Vagina (tissue), 2 donors: ENCODE measurements at places on chromosomes 1 and 21.

DNA sequence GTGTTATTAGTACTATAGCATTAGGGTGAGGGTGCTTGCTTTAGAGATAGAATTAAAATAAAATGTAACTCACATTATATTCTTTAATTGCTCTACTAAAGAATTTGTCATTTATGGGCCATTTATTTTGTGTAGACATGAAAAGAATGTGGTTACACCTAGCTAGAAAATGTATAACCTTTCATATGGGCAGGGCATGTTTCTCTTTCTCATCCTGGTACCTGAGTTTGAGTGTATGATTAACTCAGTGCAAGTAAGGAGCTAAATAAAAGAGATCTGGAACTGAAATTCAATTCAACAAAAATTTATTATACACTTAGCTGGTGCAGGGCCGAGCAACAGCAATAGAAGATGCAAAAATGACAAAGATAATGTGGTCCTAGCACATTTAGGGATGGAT lies 47.4 kb downstream of the MAP3K7CL start:
- no peak for DNase-seq
- no peak overlapping the region for H3K27ac ChIP-seq
- H3K27me3 ChIP-seq = no peaks in the 10 kb centered on the region
- peaks cover 5% of the 10 kb centered on the region for H3K4me1 ChIP-seq
- no peak overlapping the region for H3K4me3 ChIP-seq

GRCh38 chr21:25323356-25323949 lies 283.8 kb downstream of the MRPL39 start:
- H3K27me3 ChIP-seq = no peaks in the 10 kb centered on the region
- no peak overlapping the region for H3K27ac ChIP-seq

- H3K27ac ChIP-seq = peak overlapping the region; percentile 97
- DNase-seq = no peak
- no peaks in the 10 kb centered on the region for H3K27me3 ChIP-seq
- peaks cover 20% of the 10 kb centered on the region for H3K4me1 ChIP-seq
- H3K36me3 ChIP-seq = no peaks in the 10 kb centered on the region
These were observed 33.3 kb downstream of the DNTTIP2 start for GRCh38 chr1:93845538-93846205.

- no peaks in the 10 kb centered on the region for H3K36me3 ChIP-seq
- no peak overlapping the region for H3K4me3 ChIP-seq
- DNase-seq = no peak
- H3K27me3 ChIP-seq = no peaks in the 10 kb centered on the region
These were observed 261.8 kb downstream of the FOXD2 start for GRCh38 chr1:47699492-47700235.

GRCh38 chr1:59411147-59411546 lies 114.3 kb downstream of the FGGY start:
- no peaks in the 10 kb centered on the region for H3K4me1 ChIP-seq
- H3K27ac ChIP-seq = no peak overlapping the region
- no peaks in the 10 kb centered on the region for H3K27me3 ChIP-seq

- no peaks in the 10 kb centered on the region for H3K36me3 ChIP-seq
- no peak for DNase-seq
These were observed 647.2 kb upstream of the CXADR start for GRCh38 chr21:16865632-16866031.

DNA sequence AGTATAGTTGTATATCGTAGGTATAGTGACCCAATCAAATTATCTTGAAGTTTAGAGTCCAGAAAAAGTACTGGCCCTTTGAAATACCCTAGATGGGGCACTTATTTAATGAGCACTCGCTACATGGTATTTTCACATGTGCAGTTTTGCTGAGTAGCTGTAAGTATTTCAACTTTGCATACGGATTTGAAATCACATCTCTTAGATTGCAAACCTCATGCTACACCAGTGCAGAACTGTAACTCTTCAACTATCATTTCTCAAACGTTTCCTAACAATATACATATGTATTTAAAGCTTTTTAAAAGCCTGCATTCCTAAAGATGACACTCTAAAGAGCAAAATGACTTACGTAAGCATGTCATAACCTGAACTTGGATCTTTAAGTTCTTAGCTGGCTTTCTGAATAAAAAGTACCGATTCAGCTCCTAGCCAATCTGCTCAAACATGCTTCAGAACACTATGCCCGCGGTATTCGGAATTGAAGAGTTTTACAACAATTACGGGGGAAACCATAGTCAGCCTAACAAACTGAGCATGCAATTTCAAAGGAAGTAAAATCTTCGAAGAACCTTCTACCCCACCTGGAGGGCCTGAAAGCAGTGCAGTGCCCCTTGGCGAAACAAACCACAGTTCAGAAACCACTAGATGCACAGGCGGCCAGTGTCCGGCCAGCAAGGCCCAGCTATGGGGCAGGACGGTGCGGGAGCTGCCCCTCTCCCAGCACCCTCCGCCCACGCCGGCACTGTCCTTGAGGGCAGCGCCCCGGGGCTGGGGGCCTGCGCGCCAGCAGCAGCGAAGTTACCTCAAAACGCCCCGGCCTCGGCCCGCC lies 863 bp downstream of the FH start:
- peaks cover 18% of the 10 kb centered on the region for H3K4me1 ChIP-seq
- no peaks in the 10 kb centered on the region for H3K27me3 ChIP-seq
- no peak for DNase-seq
- H3K4me3 ChIP-seq = peak overlapping the region; percentile 79
- H3K27ac ChIP-seq = peak overlapping the region; percentile 79
- H3K36me3 ChIP-seq = no peaks in the 10 kb centered on the region

DNA sequence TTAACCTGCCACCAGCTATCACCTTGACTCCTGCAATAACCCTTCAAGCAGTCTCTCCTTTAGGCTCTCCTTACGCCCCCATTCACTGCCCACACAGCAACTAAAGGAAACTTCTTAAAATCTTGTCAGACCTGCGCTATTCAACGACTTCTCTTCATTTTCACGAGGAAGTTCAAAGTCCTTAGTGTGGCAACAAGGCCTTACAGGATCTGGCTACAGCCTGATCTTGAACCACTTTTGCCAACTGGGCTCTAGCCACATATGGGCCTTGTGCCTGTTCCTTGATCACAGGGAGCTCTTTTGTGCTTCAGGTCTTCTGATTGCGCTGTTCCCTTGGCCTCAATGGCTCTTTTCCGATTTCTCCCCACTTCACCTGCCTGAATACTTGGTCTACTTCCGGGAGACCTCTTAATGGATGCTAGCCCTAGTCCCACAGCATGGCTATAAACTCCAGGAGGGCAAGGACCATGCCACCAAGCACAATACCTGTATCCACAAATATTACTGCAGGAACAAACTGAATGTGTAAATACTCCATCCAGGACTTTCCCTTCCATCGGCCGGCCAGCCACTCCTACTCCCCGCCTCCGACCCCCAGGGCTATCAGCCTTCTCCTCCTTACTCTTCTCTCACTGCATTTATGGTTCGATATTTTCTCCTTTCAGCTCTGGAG lies 2.3 kb upstream of the CTNNBIP1 start:
- H3K36me3 ChIP-seq = no peaks in the 10 kb centered on the region
- no peaks in the 10 kb centered on the region for H3K27me3 ChIP-seq

- no peaks in the 10 kb centered on the region for H3K36me3 ChIP-seq
- H3K4me3 ChIP-seq = no peak overlapping the region
- H3K27me3 ChIP-seq = no peaks in the 10 kb centered on the region
- no peak overlapping the region for H3K27ac ChIP-seq
- no peak for DNase-seq
These were observed 9.9 kb upstream of the MTARC1 start for GRCh38 chr1:220776720-220777326.

DNA sequence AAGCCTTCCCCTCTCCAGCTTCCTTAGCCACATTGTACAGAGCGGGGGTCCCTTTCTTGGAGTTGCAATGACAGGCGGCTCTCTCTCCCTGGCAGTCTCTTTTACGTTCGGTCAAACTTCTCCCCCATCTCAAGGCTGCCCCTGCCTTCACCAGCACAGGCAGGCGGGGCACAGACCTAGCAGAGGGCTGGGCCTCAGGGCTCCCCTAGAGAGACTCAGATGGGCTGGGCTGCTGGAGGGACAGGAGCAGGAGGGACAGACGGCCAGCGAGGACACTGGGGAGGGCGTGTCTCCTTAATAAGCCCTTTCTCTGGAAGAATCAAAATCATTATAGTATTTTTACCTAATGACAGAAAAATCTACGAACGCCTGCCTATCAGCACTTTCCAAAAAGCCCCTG lies 79.6 kb downstream of the CASZ1 start:
- peaks cover 7% of the 10 kb centered on the region for H3K4me1 ChIP-seq
- H3K4me3 ChIP-seq = no peak overlapping the region
- no peaks in the 10 kb centered on the region for H3K36me3 ChIP-seq

DNA sequence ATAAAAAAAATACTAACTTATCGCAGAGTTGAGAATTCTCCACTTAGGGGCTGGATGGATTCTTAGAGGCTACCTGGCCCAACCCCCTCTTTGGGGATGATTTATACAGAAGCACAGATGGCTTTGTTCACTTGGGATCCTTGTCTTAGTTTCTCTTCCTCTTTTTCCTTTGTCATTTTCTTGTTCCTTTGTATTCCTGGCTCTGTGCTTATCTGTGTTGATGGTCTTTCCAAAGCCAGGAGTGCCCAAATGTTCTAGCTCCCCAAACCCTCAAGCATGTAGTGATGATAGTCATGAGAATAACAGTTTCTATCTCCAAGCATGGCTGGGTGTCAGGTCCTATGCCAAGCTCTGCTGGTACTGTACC lies 27.4 kb downstream of the EPHB2 start:
- H3K4me3 ChIP-seq = no peak overlapping the region
- no peak overlapping the region for H3K27ac ChIP-seq
- H3K4me1 ChIP-seq = peaks cover 9% of the 10 kb centered on the region
- H3K36me3 ChIP-seq = no peaks in the 10 kb centered on the region
- no peaks in the 10 kb centered on the region for H3K27me3 ChIP-seq

DNA sequence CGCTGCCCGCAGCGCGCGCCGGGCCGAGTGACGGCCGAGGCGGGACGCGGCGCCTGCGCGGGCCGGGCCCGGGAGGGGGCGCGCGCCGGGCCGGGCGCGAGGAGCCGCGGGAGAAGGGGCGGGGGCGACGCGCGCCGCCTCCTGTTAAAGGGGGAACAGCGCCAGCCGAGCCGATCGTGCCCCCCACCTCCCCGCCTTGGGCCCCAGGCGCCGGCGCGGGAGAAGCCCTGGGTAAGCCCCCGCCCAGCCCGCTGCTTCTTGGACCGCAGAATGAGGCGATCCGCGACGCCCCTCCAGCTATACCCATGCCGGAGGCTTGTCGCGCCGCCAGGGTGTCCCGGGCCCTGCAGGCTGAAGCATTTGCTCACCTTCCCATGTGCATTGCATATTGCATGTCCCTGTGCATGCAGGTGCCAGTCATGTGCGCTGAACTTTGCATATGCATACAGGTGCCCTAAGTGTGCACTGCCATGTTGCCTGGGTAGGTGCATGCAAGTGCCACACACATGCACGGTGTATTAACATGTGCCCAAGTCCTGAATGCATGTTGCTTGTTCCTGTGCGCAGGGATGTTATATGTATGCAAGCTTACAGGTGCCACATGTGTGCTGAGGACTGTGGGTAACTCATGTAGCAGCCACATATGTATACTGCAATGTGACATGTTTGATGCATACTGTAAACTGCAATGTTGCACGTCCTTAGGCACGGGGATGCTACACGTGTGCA lies at the start of gene ADGRB2:
Gene ADGRB2 (minus strand): TSS at position 29 of the 729 bp plus-strand sequence. CDS start 7,119 bp downstream, outside the sequence.
- no peak within 1 kb of the TSS for H3K27ac ChIP-seq
- peaks cover 48% of the 10 kb centered on the region for H3K4me1 ChIP-seq
- DNase-seq = no peak
- H3K36me3 ChIP-seq = no peaks in the 10 kb centered on the region
- H3K27me3 ChIP-seq = no peaks in the 10 kb centered on the region

DNA sequence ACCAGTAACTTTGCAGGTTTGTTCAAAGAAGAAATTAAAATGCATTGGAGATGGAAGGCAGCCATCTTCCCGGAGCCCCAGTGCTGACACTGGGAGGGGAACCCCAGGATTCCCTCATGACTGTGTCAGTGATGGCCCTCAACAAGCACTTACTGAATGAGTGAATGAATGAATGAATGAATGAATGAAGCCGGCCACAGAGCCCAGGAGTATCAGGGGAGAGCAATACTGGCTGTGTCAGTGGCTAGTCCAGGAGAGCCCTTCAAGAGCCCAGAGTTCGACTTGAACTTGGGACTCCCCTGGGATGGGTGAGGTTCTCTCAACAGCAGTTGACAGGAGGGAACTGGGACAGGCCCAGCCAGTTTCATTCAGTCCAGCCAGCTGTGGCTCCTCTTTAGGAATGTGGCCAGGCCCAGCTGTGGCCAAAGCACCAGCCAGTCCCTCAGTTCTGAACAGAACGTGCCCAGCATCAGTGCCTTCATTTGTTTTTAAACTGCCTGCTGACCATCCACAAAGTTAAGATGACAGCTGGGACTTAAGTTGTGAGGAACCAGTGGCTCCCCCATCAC lies 9.2 kb upstream of the ERG start:
- no peaks in the 10 kb centered on the region for H3K36me3 ChIP-seq
- H3K27ac ChIP-seq = no peak overlapping the region
- no peak for DNase-seq
- peaks cover 10% of the 10 kb centered on the region for H3K4me1 ChIP-seq
- no peak overlapping the region for H3K4me3 ChIP-seq

GRCh38 chr1:154865442-154866256 lies 4.4 kb downstream of the KCNN3 start:
- H3K4me1 ChIP-seq = peaks cover 33% of the 10 kb centered on the region
- H3K36me3 ChIP-seq = no peaks in the 10 kb centered on the region
- no peak overlapping the region for H3K4me3 ChIP-seq
- no peak for DNase-seq
- no peaks in the 10 kb centered on the region for H3K27me3 ChIP-seq

GRCh38 chr1:197967066-197967465 lies 49.9 kb downstream of the LHX9 start:
- H3K4me3 ChIP-seq = no peak overlapping the region
- H3K36me3 ChIP-seq = no peaks in the 10 kb centered on the region
- H3K27me3 ChIP-seq = no peaks in the 10 kb centered on the region

DNA sequence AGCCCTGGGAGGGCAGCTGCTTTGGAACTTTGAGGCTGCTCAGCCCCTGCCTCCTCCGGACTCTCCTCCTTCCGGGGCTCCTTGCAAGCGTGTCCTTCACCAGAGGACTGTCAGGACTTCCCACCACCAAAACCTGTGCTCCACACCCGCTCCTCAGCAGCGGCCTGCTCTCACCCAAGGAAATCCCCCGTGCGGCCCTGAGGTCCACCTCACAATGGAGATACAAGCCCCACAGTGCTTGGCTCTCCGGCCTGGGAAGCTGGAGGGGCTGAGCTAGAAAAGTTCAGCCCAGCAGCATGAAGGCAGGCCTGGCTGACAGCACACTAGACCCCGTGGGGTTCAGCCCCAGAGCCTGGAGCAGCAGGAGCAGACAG lies 33.6 kb downstream of the PGBD5 start:
- peak overlapping the region; percentile 39 for H3K27ac ChIP-seq
- DNase-seq = no peak
- no peak overlapping the region for H3K4me3 ChIP-seq
- H3K27me3 ChIP-seq = no peaks in the 10 kb centered on the region
- H3K4me1 ChIP-seq = peaks cover 12% of the 10 kb centered on the region

DNA sequence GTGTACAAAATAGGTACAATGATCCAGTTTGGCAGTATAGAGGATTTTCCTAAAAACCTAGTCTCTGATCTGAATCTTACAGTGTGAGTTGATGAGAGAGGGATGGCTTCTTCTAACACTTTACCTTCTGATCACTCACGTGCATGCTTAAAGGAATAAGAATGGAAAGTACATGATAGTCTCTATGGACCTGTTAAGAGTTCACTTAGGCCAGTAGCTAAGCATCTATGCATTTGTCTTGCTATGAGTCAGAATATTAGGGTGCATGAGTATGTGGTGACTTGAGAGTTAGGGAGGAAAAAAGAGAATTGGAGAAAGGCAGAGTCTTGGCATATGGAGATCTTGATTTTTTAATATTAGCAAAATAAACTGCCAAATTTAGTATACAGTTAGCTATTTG lies 206.3 kb downstream of the COL11A1 start:
- H3K4me3 ChIP-seq = no peak overlapping the region
- H3K27me3 ChIP-seq = no peaks in the 10 kb centered on the region
- H3K4me1 ChIP-seq = no peaks in the 10 kb centered on the region
- DNase-seq = no peak
- no peaks in the 10 kb centered on the region for H3K36me3 ChIP-seq
- H3K27ac ChIP-seq = no peak overlapping the region
